Fibroblast of the aortic adventitia (primary cell): ENCODE measurements at places on chromosomes 7 and 10. TPM values are rescaled to one million over a fixed set of nuclear protein-coding genes. Genes with fewer than 3 reads are reported as not detected.

GRCh38 chr7:144148224-144148827 is 25.4 kb downstream of the OR2A14 start:
- DNase-seq, result no peak

DNA sequence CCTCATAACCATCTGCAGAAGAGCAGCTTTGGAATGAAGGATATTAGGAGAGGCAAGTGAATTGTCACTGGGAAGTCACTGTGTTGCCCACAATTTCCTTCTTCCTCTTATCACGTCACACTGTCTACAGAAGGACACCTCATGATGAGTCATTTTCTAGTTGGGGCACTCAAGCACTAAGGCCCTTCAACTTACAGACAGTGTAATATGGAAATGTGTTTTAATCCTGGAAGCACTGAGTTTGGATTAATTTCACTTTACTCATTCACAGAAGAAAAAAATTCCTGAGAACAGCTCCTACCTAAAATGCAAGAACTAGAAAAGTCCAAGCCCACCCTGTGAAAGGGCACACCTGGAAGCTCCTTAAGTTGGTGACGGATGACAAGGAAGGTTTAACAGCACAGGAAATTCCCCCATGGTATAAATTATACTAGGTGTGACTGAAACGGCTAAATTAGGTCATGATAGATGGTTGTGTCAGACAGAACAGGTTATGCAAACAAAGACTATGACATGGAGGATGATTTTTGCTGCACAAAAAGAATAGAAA is 56.6 kb downstream of the PARD3 start:
- DNase-seq, result peak; percentile 76

DNA sequence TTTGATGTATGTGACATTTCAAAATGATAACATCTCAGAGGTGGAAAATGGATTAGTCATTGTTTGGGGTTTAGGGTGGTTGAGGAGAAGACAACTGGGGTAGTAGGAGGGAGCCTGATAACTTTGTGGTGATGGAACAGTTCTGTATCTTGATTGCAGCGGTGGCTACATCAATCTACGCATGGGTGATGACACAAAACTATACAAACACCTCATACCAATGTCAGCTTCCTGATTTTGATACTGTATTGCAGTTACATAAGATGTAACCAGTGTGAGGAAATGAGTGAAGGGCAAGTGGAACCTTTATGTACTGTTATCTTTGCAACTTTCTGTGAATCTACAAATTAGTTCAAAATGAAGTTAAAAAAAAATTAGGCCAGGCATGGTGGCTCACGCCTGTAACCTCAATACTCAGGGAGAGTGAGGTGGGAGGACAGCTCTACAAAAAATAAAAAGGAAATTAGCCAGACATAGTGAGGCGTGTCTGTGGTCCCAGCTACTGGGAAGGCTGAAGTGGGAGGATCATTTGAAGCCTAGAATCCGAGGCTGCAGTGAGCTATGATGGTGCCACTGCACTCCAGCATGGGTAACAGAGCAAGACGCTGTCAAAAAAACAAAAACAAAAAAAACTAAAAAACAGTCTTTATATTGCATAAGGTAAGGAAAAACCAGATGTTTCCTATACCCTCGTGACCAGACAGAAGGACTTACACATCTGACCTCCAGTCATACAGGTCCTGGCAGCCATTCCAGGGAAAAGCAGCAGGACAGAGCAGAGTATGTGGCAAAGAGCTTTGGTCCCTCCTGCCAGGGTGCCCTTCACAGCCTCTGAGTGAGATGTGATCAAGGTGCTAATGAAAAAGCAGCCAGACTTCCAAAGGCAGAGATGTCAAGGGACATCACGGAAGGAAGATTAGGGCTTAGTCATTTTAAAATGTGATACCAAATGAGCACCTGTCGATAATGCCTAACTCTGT is 50.8 kb downstream of the CYTH3 start:
- no peak for DNase-seq

DNA sequence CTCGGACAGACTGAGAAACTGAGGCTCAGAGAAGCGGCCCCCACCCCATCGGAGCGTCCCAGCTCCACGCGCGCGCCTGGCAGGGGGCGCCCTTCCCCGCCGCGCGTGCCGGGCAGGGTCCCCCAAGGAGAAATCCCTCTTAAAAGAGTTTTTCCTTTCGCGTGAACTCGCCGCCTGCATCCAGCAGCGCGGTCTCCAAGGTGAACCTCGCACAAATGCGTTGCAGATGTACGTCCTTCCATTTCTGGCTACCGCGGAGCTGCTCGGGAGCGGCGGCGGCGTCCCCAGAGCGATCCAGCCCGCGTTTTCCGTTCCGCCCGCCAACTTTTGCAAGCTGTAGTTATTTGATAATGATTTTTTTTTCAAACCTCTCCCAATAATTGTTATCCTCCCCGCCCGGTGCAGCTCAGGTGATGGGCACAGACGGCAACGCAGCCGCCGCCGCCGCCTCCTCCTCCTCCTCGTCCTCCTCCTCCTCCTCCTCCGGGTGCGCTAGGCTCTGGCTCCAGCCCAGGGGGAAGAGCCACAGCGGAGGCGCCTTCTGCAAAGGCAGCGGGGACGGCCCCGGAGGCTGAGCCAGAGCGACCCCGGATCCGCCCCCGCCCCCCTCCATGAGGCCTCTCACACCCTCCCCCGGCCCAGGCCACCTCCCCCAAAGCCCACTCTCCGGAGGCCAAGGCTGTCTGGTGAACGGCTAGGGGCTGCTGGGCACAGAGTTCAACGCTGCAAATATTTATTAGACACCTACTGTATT is 74.0 kb upstream of the CUX1 start:
- DNase-seq, result peak; percentile 59

DNA sequence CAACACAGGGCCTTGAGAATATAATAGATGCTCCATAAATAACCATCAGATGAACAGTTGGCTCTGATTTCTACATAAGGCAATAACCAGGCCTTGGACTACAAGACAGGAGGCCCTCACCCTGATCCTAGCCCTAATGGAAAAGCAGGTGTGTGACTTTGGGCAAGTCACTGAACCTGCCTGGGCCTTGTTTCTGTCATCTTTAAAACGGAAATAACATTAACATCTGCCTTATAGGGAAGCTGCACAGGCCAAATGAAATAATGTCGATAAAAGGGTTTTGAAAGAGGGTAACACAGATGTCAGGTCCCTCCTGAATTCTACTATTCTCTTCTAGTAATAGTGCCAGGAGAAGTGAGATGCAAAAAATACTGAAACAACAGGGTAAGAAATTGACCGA is 20.7 kb downstream of the PIK3AP1 start:
- DNase-seq, result no peak

DNA sequence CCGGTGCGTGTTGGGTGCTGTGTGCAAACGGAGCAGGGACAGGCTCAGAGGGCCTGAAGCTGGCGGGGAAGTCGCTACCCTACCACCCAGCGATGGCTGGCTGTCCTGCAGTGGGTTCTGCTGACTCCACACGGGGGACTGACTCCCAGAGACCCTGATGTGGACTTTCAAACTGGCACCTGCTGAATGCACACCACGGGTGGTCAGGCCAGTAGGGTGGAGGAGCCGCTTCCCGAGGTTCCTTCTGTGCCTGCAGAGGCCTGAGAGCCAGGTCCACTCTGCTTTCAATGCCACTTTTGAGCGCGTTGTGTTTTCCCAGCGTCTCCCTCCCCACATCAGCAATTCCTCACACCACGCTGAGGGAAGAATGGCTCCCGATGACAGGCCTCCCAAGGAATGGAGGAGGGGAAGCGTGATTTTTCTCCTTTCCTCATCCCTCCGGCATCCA is 135.3 kb downstream of the ADARB2 start:
- no peak for DNase-seq

DNA sequence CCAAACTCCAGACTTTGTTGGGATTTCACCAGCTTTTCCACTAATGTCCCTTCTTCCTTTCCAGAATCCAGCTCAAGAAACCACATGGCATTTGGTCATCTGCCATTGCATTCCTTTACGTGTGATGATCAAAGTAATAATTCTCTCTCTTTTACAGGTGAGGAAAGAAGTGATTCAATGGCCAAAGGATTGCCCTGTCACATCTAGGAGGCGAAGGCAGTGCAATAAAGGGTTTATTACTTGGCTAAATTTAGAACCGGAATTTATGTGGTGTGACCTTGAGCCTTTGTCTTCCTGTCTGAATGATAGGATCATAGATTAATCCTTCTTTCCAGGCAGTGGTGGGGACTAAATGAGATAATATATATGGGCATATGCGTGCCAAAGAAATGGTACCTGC is 58.3 kb upstream of the COBL start:
- DNase-seq, result no peak

DNA sequence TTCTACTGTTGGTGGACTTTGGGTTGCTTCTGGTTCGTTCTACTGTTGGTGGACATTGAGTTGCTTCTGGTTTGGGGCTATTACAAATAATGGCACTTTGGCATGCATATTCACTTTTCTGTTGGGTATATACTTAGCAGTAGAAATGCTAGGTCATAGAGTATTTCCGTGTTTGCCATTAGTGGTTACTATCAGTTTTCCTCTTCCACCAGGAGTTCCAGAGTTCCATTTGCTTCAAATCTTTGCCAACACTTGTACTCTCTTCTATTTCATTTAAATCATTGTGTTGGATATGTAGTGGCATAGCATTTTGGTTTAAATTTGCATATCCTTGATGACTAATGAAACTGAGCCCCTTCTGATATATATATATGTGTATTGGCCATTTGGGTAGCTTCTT is 15.2 kb downstream of the UBE2D1 start:
- no peak for DNase-seq

DNA sequence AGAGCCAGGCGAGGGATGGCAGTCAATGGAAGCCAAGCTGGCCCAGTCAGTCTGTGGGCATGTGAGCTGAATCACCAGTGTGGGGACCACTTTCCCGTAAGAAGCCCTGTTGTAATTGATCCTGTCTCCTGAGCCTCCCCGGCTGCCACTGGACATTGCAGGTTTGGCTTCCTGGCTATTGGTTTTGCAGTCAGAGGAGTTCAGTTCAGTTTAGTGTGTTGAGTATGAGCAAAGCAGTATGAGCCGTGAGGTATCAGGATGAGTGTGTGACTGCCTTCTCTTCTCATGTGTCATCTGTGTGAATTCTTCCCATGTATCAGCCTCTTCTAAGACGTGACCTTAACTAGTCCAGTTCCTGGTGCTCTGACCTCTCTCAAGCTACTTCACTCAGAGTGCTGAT is 227.4 kb downstream of the PRKG1 start:
- peak; percentile 51 for DNase-seq

- no peak for DNase-seq
Observed at GRCh38 chr7:24172856-24173255, 111.1 kb upstream of the NPY start.

GRCh38 chr7:81197266-81197665 is 278.4 kb upstream of the SEMA3C start:
- no peak for DNase-seq

- no peak for DNase-seq
Observed at GRCh38 chr7:81632418-81632817, 137.4 kb downstream of the HGF start.

DNA sequence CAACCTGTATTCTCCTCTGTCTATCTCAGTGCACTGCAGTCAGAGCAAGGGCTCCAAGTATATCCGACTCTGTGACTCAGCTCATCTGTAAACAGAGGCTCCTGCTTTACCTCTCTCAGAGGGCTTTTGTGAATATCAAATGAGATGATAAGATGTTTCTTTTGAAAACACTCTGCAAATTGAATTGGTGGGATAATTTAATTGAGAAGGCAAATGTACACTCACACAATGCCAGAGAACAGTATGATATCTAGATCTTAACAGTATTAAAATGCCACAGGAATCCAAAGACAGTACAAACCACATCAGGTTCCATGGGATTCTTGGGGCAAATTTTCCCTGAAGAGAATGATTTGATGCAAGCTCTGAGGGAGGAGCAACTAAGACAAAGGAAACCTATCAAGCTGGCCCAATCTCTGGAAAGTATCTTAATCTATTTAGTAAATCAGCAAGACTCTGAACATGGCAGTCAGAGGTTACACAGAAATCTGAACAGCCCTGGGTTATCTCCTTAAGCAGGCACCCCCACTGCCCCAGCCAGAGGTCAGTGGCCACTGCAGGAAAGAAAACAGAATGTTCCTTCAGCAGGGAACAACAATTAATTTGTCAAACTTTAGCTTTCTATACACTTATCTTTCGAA is 45.9 kb downstream of the DOCK4 start:
- peak; percentile 36 for DNase-seq

- peak; percentile 75 for DNase-seq
Observed at GRCh38 chr10:27742195-27743011, 3.2 kb downstream of the MKX start.

DNA sequence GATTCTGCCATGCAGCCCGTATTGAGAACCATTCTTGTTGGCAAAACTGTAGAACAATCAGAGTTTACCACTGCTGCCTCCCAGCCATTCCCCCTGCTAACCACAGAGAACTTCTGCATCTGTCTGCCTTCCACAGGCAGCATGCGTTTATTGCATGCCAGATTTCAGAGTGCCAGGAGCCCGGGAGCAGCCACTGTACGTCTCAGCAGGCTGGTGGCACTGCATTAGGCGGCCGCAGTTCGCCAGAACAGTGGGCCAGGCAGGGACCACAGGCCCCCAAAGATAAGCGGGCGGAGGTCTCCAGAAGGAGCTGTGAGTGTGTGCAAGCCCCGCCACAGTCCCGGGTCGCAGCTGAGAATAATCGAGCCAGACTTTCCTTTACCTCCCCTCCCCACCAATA is 31.8 kb downstream of the ZNF467 start:
- peak; percentile 16 for DNase-seq

DNA sequence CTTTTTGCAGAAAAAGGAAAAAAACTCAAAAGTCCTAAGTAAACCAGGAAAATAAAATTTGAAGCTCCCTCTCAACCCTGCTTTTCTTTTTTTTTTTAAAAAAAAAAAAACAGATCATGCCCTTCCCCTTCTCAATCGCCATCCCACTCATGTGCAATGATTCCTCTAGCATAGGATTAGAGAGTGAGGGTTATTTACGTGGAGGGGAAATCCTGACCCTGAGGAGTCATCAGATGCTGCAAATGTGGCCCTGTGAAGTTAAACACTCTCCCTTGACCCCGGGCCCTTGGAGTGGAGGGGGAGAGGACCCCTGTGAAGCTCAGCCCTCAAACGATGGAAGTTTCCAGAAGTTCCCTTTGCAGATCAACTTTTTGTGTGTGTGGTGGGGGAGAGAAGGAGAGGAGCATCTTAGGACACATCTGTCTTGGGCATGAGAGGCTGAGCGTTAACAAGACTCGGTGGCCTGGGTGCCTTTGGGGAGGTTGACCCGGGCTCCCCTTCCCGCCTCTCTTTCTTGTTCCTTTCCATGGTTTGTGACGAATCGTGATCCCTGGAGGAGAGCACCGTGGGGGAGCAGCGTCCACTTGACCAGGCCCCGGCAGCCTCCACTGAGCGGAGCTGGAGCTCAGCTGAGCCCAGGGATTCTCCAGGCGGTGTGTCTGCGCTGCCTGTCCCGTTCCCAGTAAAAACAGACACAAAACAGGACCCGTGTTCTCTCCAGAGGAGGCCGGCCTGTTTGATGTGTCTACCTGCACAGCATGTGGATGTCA is 1.5 kb upstream of the SHH start:
- no peak for DNase-seq

DNA sequence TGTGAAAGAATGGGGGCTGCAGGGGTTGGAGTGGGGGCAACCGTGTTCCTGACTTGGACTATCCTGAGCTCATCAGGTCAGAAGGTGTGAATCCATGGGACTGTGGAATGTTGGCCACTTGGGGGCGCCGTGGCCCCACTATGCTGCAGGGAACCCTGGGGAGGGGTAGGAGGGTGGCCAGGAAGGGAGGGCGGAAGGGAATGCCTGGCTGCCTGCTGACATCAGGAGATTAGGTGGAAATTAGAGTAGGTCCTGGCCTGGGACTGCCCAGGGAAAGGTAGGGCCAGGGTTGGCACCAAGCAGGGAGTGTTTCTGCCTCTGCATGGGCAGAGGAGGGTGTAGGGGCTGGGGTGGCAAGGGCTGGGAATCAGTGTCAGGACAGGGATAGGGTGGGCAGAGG is 65.8 kb upstream of the PRSS58 start:
- no peak for DNase-seq

CUTC gene
- total RNA-seq, result 18.3 and 25.0 TPM in 2 replicates

ZNF789 gene
- 3.9 and 6.9 TPM in 2 replicates for total RNA-seq

SLC26A4 gene
- total RNA-seq, result 0.65 and 1.8 TPM in 2 replicates
